ENCODE measurements at places on chromosomes 2 and 18.

- DNase-seq = no peak
These were observed 179.4 kb upstream of the AGAP1 start for GRCh38 chr2:235314371-235314930.

DNA sequence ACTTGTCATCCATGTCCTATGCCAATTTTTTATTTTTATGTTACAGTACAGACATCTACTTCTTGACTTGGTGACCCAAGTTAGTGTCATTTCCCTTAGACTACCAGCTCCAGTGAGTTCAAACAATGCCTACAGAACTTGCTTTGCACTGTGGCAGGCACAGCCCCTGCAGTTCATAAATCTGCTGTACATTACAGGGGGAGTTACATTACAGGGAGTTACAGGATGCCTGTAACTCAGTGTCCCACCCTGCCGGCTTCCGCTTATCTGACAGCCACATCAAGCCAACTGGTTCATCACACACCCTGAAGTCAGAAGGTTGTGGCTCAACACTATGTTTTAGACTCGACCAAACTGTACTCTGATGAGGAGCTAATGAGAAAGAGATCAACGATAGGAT, 7.8 kb upstream of the NPAS2 start:
- DNase-seq = no peak

DNA sequence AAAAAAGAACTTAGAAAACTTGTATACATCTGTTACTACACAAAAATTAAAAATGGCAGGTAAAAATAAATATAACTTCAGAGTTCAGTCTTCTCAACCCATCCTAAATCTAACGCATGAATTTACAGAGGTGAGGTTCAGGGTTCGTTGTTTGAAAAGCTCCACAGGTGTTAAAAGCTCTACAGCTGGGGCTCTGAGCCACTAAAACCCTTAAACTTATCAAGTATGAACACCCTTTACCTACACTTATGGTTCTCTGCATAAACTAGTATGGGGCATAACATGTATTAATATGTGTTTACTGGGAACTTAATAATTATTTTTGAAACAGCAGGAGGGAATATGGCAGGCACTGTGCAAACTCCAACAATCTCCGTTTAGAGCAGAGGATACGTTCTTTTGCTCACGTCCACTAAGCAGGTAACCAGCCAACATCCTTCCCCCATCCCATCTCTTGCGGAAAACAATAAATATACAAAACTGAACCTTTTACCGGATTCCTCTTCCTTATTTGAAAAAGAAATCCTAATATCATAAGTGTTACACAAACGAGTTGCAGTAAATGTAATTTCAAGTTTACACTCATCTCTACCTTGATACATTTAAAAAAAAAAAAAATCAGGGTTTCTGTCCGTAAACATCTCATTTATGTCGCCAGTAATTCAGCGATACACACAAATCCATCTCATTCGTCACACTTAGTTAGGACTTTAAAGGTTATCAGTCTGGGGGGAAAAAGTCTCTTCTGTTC, 1.3 kb downstream of the PIAS2 start:
- no peak for DNase-seq

- DNase-seq = no peak
These were observed 305.5 kb downstream of the IKZF2 start for GRCh38 chr2:212845941-212846340.

DNA sequence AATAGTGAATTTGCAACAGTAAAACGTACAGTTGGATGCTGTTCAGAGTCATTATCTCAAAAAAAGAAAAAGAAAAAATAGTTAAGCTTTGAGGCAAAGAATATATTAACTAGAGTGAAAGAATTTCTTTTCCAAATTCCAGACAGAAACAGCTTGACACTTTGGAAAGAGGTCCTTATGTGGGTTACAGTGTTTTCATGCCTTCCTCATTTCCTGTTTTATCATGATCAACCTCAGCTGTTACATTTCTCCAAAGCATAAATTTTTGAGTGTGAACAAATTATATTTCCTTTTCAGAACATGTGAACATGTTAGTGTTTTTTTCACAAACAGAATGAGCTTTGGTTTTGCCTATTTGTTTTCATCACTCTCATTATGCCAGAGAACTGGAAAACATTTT, 13.6 kb downstream of the FRZB start:
- DNase-seq = no peak

DNA sequence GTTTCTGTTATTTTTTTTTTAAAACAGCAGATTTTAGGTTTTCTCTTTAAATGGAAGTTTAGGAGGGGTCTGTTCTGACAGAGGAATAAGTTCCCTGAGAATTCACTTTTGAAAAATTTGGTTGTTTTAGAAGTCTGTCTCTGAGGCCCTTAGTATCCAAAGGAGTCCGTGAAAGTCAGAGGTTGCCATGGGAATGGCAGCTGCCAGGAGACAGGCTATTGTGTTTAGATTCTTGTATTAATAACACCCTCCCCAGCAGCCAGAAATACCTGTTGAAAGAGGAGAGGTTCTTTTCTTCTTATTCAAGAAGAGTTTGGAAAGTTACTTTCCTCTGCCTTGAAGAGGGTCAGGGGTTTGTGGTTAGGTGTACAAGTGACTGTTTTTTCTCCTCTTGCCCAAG, 29.5 kb downstream of the TNP1 start:
- no peak for DNase-seq

DNA sequence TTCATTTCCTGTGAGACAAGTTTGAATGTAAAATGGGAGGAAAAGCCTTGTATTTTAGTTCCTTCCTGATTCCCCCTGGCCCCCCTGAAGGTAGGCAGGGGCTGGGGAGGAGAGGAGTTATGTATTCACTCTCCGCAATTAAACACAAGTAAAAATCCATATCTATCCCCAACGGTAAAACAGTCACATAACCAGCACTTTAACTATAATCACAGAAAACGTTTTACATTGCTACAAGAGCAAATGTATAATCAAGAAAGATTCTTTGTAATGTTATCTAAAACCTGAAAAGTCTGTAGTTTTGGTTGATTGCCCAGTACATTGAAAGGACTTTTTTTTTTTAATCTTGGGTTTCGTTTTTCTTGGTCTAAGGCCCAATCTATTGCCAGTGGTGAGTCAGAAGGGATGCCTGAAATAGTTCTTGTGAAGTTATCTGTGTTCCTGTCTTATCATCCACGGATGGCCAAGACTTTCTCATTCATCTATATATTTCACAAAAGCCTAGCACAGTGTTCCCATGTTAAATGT, 34.5 kb upstream of the CCNYL1 start:
- no peak for DNase-seq

- DNase-seq = no peak
These were observed 328.4 kb upstream of the MAP2 start for GRCh38 chr2:209095432-209095831.

DNA sequence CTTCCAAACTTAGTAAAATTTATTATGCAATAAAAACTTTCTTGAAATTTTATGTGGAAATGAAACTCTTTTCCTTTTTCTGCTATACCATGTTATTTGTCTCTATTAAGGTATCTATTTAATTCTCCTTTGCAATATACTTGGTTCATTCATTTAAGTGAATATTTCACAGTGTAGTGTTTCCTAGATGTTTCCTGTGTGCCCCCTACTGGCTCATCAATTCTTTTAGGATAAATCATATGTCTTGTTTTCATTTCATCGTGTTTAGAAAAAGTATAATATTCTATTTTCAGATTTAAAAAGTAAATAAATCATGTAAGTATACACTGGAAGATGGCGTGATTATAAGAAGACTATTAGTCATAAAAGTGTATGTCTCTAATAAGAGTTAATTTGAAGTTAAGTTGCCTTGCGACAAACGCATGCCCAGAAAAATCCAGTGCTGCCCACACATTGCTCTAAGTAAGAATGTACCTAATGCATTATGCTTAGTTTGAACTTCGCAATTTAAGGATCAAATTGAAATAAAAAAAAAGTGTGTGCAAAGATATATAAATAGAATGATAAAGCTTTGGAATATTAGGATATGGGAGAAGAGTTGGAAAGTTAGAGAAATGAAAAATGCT, 525.4 kb downstream of the KCNJ3 start:
- DNase-seq = no peak

DNA sequence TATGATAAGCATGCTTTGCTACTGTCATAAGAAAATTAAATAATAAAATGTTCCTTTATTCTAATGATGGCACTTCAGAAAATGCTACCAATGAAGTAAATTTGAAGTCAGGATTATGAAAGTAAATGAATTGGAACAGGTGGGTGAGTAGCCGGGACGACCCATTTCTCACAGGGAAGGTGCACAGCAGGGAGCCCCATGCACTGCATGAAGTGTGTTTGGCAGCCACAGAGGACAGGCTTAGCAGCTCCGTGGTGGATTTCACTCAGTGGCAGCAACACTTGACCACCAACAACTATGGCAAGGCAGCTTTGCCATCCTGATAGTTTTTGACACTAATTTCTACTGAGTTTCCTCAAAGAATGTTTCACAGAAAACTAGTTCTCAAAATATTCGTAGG, 146.3 kb downstream of the ATL2 start:
- no peak for DNase-seq

DNA sequence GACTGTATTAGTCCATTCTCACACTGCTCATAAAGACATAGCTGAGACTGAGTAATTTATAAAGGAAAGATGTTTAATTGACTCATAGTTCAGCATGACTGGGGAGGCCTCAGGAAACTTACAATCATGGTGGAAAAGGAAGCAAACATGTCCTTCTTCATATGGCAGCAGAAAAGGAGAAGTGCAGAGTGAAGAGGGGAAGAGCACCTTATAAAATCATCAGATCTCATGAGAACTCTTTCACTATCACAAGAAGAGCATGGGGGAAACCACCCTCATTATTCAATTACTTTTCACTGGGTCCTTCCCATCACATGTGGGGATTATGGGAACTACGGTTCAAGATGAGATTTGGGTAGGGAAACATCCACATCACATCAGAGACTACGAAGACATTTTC, 43.0 kb upstream of the CAVIN2 start:
- no peak for DNase-seq

GRCh38 chr2:238339395-238339780, 19.1 kb downstream of the TRAF3IP1 start:
- no peak for DNase-seq

DNA sequence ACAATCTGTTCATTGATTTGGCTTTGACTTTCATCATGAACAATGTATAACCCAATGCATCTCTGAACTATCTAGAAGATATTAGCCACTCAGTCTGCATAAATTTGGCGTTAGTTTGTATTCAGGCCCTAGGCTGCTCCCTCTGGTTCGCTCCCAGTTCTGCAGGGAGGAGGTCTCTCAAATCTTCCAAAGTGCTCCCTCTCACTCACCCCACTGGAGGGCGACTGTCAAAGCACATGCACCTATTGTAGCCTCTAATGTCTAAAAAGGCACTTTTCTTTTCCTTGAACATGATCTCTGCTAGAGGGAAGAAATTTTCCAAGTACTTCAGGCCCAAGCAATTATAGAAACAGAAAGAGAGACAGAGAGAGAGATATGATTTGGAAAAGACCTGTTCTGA, 291.5 kb downstream of the TDRD15 start:
- no peak for DNase-seq

GRCh38 chr2:102122115-102122514, 20.4 kb upstream of the IL1R1 start:
- no peak for DNase-seq

GRCh38 chr2:170739507-170740046, 24.4 kb downstream of the SP5 start:
- no peak for DNase-seq

- DNase-seq = no peak
These were observed 60.9 kb downstream of the C18orf63 start for GRCh38 chr18:74376523-74376922.

GRCh38 chr2:102317715-102318114, 6.4 kb downstream of the IL1RL1 start:
- DNase-seq = no peak

DNA sequence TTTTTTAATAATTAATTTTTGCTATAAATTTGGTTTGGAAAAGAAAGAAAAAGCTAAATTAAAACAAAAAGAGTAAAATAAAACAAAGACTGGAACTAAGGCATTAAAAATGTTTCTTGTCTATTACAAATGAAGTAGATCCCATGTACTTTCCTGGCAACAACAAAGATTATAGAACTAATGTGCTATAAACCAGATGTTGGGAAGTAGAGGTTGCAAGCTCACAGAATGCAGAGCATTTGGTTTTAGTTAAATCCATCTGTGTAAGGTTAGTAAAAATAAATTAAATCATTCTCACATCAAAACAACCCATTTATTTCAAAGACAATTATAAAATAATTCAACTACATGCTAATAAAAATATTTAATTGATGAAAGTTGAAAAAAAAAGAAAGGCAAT, 157.2 kb upstream of the ZC3H15 start:
- no peak for DNase-seq

- no peak for DNase-seq
These were observed 73.1 kb downstream of the CTIF start for GRCh38 chr18:48611785-48612480.

DNA sequence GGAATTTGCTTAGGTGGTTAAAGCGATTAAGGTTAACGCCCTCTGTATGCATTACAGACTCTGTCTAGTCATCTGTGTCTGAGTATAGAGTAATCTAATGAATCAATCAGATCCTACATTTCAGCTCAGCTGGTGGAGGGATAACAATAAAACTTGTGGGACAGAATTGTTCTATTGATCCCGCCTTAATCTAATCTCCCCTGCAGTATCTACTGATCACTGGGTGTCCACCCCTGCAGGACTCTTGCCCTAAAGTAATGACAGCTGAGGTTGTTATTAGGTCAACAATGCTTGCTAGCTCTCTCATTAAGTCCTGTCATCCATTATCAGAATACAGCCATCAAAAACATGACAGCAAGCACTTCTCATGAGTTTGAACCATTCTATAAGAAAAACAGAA, 462.6 kb upstream of the TMEFF2 start:
- DNase-seq = no peak

DNA sequence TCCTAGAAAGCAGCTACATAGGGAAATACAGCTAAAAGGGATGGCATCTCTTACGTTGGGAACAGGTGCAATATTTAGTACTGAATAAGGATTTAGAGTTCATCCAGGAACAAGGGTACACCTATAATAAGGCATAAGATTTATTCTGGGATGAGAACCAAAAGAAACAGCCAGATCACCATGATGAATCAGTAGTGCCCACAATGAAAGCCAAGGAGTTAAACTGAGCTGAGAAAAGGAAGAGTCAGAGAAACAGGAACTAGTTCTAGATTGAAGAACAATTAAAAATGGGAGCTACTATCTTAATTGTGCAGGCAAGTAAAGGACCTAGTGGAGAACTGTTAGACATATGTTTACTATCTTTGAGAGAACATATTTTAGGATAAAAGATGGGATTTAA, 692.3 kb downstream of the LRP1B start:
- DNase-seq = no peak

DNA sequence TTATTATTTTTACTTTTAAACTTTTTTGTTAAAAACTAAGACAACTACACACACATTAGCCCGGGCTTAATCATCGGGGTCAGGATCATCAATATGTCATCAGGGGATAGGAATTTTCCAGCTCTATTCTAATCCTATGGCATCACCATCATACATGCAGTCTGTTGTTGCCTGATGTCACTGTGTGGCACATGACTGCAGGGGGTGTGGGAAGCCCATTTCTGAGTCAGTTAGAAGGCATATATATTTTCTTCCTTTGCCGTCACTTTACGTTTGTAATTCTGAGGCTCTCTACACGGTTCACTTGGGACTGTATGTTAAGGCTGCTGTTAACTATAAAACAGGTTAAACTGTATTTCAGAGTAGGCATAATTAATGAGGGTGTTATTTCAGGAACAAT, 144.4 kb upstream of the ITGA6 start:
- no peak for DNase-seq

All from NCI-H187 treated with DMSO at 0.1 percent for 48 hours (cell line).